Activated CD4-positive, CD25-positive, alpha-beta regulatory T cell (primary cell): ENCODE measurements at places on chromosomes 2 and 18.

- no peak for DNase-seq
Measured at GRCh38 chr2:132654335-132654734, 15.7 kb downstream of the LYPD1 start.

- DNase-seq: no peak
Measured at GRCh38 chr2:86344404-86344803, 7.0 kb upstream of the REEP1 start.

GRCh38 chr2:74290466-74291217 lies 52.6 kb downstream of the SLC4A5 start:
- peak; percentile 5 for DNase-seq

- DNase-seq: no peak
Measured at GRCh38 chr18:68780802-68781635, 16.9 kb upstream of the CCDC102B start.

DNA sequence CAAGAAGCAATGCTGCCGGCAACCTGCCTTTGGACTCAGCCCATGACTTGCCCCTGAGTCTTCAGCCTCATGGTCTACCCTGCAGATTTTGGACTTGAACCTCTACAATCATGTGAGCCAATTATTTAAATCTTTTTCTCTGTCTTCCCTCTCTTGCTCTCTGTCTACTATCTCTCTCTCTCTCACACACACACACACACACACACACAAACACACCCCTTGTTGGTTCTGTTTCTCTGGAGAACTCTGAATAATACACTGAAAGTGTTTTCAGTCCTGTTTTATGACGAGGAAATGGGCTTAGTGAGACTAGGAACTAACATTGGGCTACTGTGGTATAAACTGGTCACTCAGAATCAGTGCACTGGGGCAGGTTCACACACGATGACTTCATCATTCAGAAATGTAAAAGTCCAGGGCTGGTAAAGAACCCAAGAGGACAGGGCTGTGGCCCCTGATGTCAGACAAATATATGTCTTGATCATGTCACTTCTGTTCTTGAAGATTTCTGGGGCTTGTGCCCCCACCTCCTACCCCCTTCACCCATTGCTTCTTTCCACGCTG lies 266.1 kb upstream of the SIX2 start:
- no peak for DNase-seq

DNA sequence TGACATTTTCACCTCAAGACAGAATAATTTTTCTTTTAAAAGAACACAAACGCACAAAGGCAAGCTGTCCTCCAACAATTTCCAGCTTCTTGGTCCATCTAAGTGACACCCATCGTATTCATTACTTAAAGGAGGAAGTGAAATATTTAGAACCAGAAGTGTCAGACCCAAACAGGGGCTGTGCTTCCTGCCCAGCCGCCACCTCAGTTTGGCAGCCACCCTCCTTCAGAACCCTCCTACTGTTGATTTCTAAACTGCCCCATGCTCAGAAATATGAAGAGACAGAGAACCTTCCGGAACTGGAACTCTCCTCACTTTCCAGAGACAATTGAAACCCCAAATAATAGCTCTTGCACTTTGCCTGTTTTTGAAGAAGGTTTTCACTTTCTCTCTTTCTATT lies 734.8 kb upstream of the SALL3 start:
- no peak for DNase-seq

- DNase-seq: no peak
Measured at GRCh38 chr2:204049635-204050034, 113.1 kb downstream of the ICOS start.

GRCh38 chr2:115422004-115422634 lies 979.7 kb downstream of the DPP10 start:
- DNase-seq: no peak

- no peak for DNase-seq
Measured at GRCh38 chr18:44736664-44737380, 56.1 kb downstream of the SETBP1 start.

- DNase-seq: no peak
Measured at GRCh38 chr2:142989273-142990204, 112.1 kb downstream of the KYNU start.

DNA sequence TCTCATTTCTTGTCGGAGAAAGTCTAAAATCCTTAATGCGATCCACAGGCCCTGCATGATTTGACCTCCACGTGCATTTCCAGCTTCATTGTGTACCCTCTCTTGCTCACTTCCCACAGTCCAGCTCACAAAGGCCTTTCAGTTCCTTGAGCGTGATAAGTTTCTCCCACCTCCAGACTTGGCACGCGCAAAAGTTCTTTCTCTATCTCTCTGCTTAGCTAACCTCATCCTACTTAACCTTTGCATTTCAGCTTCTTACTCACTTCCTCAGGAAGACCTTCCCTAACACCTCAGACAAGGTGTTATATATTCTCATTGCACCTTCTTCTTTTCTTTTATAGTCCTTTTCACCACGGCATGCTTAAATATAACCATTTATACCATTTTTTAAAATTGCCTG lies 124.8 kb upstream of the XPO1 start:
- DNase-seq: no peak

- no peak for DNase-seq
Measured at GRCh38 chr2:33126958-33127357, 180.2 kb downstream of the LTBP1 start.

DNA sequence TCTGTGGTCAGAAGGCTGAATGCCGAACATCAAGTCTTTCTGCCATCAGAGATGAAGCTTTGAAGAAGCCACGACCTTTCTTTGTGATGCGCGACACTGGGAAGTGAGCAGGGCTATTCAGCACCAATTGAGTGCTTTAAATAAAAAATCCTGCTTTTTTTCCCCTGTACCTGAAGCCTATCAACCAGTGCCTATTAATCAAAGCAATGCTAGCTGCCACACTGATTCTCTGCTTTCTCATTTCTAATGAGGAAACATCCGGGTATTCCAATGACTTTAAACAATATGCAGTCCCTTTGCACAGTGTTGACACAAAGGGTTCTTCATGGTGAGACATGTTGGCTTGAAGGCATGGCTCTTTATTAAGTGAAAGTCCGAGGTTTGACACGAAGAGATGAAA lies 88.0 kb downstream of the GALR1 start:
- no peak for DNase-seq

DNA sequence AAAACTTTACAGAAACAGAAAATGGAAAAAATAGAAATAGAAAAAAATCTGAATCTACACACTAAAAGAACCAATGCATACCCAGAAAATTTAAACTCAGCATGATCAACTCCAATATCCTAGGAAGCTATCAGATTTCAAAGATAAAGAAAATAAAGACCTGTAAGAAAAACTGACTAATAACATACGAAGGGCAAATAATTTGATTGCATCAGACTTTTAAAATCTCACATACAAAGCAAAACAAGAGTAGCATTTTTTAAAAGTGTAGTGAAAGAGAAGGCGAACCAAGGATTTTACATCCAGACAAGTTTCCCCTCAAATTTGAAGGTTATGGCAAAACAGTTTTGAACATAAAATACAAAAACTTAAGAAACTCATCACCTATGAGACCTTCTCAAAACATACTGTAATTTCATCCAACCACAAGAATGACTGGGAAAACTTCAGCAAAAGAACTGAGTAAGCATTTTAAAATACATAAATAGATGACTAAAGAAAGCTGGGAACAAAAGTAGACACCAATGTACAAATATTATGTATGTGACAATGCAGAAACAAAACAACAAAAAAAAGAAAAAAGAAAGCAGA lies 54.8 kb downstream of the NBAS start:
- DNase-seq: no peak

- DNase-seq: no peak
Measured at GRCh38 chr2:45069684-45070083, 60.4 kb upstream of the SIX2 start.

- DNase-seq: no peak
Measured at GRCh38 chr2:96867756-96868554, 1.9 kb downstream of the SEMA4C start.

- no peak for DNase-seq
Measured at GRCh38 chr2:96146881-96147592, 1.8 kb upstream of the DUSP2 start.

GRCh38 chr18:11165952-11166351 lies 16.6 kb upstream of the PIEZO2 start:
- DNase-seq: no peak

DNA sequence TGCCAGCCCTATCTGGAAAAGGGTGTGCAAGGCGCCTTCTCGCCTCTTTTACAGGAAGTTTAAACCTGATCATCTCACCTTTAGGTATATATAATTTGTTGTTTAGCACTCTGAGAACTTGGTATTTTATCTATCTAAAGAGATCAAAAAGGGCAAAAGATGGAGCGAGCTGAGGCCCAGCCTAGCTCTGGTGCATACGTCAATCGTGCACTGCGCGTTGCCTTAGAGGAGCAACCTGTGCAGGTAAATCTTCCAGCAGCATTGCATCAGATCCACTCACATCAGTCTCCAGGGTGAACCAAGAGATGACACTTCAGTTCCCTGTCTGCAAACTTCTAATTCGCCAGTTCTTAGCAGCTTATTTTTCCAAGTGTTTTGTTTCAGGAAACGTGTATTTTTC lies 15.4 kb downstream of the BCL11A start:
- no peak for DNase-seq

DNA sequence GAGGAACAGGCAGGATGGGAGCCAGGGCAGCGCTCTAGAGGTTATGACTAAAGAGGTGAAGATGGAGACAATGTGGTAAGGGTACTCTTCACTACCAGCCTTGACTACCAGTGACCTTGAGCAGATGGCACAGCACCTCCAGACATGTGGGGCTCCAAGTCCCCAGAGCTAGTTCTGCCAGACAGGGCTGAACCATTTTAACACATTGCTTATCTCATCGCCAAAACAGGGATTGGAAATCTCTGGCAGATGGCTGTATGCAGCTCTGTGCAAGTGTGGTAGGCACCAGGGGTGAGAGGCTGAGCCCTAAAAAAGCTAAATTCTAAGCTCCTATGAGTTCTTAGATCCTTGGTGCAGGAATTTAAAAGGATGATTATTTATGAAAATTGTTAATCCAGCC lies 41.3 kb downstream of the FSHR start:
- no peak for DNase-seq

DNA sequence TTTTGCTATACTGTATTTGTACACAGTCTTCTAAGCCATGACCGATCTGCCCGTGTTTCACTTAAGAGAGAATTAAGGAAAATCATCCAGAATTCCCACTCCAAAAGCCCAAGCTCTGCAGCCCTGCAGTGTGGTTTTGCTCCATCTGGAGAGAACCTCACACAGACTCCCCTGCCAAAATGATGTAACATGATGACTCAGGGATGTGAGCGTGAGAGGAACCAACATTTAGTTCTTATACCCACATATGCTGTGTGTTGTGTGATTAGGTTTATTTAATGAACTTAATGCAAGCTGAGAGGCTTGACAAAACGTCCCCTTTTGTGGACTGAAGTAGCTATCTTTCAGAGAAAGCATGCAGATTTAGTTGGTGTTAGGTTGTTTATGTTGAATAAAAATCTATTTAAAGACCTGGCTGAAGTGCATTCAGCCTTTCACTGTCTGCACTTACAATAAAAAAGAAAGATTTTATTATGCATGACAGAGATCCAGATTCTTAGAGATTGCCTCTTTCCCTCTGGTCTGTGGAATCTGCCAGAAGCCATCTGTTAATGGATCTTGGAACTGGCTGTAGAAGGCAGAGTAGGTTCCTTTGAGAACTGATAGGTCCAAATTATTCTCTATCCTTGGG lies 6.3 kb downstream of the RAB12 start:
- DNase-seq: no peak

DNA sequence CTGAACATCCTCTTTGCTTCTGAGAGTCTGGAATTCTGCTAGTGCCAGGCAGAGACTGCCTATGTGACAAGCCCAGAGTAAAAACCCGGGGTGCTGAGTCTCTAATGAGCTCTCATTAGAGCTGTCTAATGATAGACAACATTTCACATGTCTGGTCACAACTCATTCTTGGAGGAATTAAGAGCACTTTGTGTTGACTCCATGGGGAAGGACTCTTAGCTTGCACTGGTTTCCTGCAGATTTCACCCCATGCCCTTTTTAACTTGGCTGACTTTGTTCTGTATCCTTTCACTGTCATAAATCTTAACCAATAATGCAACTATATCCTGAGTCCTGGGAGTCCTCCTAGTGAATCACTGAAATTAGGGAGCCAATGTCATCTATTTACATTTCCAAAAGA lies 33.5 kb downstream of the FBXO15 start:
- DNase-seq: no peak

DNA sequence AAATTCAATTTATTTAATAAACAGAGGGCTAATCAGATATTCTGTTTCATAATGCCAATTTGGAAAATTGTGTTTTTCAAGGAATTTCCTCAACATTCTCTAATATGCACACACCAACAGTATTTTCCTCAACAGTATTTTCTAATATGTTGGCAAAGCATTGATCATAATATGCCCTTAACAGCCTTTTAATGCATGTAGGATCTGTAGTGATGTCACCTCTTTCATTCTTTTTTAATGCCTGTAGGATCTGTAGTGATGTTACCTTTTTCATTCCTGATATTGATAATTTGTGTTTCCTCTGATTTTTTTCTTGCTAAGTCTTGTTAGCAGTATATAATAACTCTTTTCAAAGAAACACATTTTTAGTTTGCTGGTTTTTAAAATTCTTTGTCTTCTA lies 15.9 kb downstream of the VWA3B start:
- no peak for DNase-seq

DNA sequence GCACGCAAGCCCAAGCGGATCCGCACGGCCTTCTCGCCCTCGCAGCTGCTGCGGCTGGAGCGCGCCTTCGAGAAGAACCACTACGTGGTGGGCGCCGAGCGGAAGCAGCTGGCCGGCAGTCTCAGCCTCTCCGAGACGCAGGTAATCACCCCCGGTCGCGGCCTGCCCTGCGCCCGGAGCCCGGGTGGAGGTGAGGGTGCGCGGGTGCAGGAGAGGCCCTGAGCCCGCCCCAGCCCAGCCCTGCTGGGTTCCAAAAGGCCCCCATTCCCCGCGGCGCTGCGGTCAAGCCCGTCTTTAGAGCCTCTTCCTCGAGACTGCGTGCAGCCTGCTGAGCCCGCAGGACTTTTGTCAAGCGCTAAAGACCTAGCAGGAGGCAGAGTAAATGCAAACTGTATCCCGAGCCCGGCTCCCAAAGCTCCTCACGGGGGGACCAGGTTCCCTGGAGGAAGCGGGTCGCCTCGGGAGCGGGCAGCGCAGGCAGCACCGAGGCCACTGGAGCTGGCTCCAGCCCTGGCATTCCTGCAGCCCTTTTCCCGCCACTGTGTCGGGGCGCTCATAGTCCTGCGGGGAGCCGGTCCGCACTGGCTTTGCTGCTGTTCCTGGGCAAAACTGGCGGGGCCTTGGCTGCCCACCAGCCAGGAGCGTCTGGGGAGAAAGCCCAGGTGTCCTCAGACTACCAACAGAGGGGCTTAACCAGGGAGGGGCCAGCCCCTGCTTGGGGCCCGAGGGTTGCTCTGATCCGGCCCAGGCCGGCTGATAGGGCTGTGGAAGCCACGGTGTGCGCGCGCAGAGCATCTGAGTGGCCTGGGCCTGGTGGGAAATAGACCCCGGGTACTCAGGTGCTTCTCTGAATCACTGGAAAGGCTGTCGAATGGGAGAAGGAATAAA lies 7.3 kb downstream of the EMX1 start:
- DNase-seq: no peak

GRCh38 chr2:185785851-185786473 lies 47.4 kb downstream of the FSIP2 start:
- no peak for DNase-seq
